ENCODE measurements at places on chromosomes 3 and 15.

GRCh38 chr3:160012108-160012507 lies 23.5 kb downstream of the IL12A start:
- no peak for DNase-seq

- DNase-seq = no peak
These were observed 88.9 kb upstream of the TBC1D5 start for GRCh38 chr3:17831366-17831765.

- no peak for DNase-seq
These were observed 196.8 kb upstream of the MBNL1 start for GRCh38 chr3:152071924-152072323.

DNA sequence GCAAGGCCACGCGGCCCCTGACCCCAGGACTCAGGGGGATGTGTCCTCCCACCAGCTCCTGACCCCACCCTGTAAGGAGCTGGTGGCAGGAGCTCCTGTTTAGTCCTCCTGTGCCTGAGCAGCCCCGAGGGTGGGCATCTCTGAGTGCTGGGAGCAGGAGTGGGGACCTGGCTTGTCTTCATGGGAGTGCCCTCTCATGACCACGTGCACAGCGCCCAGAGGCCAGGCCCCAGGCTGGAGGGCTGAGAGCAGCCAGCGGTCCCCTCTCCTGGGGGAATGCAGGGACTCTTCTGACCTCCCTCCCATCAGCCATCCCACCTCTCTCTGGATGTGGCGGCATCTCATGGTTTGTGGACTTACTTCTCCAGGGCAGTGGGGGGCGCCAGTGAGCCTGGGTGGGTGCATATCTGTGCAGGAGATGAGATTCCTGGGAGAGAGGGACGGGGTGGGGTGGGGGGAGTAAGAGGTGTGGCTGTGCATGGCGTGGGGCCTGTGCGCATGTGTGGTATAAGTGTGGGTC lies 205.6 kb downstream of the TBC1D2B start:
- DNase-seq = no peak

DNA sequence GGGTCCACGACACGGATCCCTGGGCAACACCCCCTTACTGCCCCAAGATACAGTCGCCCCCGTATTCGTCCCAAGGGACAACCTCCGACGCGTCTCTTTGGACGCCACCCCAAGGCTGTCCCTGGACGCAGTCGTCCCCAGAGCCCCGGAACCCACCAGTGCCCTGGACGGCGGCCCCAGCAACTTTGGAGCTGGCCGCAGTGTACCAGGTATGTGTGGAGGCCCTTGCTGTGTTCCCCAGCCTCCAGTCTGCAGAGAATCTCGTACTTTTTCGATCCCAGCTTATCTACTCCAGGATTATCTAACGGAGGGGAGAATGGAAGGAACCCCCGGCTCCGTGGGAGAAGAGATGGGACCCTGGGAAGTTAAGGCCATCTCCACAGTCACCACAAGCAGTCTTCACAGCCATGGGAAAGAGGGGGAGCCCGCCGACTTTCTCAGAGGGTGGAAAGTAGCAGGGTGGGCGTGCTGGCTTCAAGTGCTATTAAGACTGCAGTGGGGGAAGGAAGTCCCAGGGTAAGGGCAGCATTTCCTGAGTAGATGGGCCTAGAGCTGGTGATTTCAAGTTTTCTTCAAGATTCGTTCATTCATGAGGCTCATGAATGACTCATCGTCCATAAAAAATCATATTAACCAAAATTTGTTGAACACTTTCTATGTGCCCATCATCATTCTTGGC lies 1.1 kb downstream of the MESP2 start:
- no peak for DNase-seq

DNA sequence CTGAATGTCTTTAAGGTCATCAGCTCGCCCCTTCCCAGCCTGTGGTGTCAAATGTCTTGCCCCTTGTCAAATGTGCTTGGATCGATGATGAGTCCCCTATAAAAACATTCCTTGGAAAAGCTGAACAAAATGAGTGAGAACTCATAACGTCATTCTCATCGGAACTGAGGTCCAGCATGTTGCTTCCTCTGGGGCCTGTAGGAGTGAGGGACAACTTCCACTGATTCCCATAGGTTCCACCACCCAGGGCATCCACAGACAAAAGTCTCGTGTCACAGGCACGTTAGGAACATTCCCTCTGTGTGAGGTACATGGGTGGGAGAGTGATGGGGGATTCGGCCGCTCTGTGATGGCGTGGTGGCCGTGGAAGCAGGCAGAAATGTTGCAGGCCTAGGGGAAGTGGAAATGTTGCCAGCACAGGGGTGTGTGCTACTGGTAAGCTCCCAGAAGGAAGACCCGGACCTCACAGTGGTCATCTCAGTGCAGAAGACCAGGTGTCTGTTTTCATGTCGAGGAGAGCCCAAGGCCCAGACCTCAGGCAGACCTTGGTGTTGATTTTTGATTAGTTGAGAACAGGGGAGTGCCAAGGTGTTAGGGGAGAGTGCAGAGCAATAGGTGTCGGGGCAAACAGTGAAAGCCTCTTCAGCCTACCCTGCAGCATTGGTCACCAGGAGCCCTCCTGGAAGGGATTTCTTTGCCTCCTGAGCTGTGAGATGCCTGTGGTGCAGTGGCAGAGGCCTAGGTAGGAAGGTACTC lies 96.8 kb downstream of the SNRPN start:
- DNase-seq = no peak

DNA sequence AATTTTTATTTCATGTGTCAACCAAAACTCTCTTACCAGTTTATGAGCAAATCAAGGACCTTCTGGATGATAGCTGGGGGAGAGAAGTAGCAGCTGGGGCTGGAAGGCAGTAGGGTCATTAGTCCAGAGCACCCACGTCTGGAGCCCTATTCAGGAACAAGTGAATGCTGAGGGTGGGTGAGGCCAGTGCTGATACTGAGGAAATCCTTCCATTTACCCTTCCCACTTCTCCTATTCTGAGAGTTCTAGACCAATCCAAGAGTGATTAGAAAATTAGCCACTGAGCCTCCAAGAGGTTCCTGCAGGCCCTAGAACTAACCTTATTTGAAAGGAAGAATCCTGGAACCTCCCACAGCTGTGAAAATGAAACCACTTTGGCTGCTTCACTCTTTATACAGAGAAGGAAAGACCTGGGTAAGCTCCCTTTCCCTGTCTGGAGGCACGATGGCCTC lies 46.2 kb upstream of the VILL start:
- no peak for DNase-seq

DNA sequence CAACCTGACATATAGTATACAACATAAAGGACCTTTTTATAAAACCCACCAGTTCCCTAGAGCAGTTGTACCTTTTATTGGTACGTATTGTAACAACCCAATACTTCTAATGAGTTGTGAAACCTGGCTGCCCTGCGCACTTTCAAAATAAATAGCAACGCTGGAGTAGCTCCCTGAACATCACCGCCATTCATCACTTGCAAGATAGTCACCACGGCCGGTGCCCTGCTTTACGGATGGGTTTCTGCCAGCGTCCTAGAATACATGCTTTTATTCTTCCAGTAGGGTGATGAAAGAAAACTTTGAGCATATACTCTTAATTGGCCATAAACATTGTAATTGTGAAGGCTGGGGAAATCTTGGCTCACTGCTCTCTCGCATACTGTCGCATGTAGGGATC lies 220.7 kb downstream of the TBL1XR1 start:
- no peak for DNase-seq

DNA sequence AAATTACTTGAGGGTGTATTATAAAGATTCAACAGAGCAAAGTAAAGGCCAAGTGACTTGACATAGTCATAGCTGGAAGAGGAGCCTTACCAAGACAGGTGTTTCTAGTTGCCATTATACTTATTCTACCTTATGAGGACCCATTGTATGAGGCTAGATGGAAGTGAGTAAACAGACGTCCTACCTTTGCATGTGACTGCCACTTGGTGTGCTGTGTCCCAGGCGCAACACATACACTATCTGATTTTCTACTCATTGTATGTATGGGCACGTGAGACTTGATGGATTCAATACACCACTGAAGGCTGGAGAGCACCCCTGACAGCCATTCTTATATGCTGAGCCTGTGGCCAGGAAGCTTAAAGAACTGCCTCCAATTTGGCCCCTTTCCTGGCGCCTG lies 40.5 kb downstream of the BOC start:
- no peak for DNase-seq

DNA sequence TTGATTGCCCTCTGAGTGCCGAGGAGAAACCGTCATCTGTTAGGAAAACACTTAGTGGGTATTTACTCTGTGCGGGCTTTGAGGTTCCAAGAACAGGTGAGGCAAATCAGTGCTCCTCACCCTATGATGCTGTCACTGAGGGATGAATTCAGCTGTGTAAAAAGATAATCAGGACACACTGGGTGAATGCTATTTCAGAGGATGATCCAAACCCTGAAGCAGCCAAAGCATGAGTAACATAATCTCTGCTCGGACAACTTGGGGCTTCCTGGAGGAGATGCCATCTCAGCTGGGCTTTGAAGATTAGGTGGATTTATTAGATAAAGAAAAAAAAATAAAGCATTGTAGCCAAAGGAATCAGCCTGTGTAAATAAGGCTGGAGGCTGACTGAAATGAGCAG lies 10.5 kb upstream of the GADL1 start:
- DNase-seq = no peak

DNA sequence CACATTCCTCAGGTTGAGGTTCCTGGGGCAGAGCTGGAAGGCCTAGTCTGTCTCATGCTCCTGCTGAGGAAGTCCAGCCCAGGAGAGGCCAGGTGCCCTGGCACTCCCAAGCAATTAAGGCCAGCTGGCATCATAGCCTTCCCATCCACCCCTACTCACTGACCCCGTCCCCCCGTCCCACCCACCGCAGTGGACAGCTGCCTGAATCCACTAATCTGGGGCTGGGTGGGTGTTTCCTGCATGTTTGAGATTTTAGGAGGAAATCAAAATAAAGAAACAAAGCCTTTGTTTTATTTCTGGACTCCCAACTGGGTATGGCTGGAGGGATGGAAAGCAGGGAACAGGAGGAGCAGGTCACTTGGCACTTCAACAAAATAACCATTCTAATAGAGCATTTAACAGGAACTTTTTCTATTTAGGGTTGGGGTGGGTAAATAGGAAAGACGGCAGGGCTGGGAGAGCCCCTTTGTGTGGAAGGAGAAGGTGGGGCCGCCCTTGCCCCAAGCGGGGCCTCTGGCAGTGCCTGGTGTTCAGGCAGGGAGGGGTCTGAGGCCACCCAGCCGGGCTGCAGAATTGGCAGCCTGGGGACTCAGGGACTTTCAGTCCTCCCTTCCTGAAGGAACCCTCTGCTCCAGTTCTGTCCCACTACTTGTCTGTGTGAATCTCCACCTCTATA lies 8.5 kb downstream of the MRAS start:
- DNase-seq = no peak

GRCh38 chr3:62233065-62233464 lies 140.3 kb downstream of the FEZF2 start:
- no peak for DNase-seq

- DNase-seq = no peak
These were observed 60.0 kb upstream of the MNS1 start for GRCh38 chr15:56524915-56525314.

- no peak for DNase-seq
These were observed 29.4 kb downstream of the GAP43 start for GRCh38 chr3:115652738-115653137.

DNA sequence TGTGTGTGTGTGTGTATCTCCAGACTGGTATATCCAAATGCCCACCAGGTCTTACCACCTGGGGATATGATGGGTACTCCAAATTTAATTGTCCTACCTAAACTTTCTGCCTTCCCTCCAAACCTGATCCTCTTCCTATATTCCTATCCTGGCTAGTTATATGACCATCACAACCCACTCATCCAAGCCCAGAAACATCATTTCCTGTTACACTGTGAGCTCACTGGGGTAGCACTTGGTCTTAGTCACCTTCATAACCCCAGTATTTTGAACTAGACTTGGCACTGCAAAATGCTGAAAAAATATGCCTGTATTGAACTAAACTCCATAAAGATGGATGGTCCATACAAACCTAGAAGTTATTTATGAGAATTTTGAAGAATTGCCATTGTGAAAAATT lies 178.8 kb upstream of the EIF1B start:
- DNase-seq = no peak

GRCh38 chr15:68385240-68385561 lies 46.8 kb downstream of the ITGA11 start:
- no peak for DNase-seq

DNA sequence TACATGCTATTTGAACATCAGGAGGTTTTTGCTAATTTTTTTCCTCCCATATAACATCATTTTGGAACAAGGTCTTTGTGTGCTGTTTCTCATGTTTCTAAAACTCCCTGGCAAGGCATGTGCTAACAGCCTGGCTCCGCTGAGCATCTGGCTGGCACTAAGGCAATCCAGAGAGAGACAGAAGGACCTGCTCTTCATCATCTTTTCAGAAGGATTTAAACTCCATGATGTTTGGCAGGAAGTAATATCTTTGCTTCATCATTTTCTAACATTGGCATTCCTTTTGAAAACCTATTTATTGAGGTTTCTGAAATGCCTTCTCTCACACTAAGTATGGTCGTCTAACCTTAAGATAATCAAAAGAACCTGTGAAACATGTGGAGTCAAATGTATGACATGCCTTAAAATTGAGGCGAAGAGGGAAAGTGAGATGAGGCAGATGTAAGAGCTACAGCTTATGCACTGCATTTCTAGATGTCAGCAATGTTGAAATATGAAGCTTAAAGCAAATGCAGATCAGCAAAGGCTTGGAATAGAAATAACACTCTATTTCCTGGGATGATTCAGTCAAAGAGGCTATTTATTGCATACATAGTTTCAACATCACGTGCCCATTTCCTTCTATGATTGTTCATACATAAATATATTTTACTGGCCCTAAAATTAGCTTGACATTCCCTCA lies 592.0 kb downstream of the ZNF385D start:
- DNase-seq = no peak

DNA sequence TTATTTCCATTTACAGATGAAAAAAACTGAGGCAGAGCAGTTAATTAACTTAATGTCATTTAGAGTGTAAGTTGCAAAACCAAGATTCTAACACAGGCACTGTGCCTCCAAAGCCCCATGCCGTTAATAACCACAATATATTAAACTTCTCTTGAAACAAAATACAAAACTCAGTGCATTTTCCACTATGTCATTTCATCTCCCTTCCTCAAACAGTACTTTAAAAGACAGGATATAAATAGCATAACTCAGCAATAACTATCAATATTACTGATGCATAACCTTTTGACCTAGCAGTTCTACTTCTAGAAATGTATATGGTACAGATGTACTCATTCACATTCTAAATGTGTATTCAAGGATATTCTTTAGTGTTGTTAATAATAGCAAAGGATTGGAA lies 5.1 kb upstream of the TASOR start:
- no peak for DNase-seq

DNA sequence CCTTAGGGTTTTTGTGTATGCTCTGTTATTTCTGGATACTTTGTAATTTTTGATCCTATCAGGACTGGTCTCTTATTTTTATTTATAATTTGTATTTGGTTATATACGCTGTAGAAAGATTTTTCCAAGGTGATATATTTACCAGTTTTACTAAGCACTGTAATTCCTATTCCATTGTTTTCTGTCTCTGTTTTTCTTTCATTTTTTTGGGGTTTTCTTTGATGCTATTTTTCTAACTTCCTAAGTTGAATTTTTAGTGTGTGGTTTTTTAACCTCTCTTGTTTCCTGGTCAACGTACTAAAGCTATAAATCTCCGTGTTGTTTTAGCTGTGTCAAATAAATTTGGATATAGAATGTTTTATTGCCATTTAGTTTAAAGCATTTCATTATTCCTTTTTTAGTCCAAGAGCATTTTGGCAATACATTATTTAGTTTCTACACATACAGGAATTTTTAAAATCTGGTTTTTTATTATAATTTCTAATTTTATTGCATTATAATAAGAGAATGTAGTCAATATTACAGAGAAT lies 128.1 kb upstream of the THRB start:
- no peak for DNase-seq

Data from CD4-positive, alpha-beta T cell (primary cell).